Fibroblast of skin of right biceps (primary cell): ENCODE measurements at places on chromosomes 12 and 14.
A peak's percentile ranks its signal among the peaks of the same experiment; 100 is the strongest.

GRCh38 chr14:24110060-24110459 lies 4.5 kb upstream of the DCAF11 start:
- DNase-seq = no peak

DNA sequence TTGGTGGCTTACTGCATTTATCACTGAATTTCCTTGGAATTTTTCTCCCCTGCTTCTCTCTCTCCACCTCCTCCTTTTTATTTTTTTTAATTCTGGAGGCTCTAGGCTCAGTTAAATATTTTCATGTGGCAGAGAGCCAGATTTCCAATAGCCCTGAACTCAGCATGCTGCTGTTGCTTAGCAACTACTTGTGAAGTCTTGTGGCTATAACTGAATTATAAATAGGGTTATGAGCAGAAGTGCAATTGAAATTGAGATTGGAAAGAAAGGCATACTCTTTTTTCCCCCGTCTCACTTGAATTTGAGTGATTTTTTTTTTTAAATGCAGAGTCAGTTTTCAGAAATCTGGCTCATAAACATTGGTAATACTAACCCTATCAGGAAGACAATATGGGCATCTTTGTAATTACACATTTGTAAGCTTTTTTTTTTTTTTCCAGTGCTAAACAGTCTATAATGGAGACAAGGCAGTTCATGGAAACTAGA lies 38.3 kb downstream of the ATF7IP start:
- DNase-seq = peak; percentile 88

DNA sequence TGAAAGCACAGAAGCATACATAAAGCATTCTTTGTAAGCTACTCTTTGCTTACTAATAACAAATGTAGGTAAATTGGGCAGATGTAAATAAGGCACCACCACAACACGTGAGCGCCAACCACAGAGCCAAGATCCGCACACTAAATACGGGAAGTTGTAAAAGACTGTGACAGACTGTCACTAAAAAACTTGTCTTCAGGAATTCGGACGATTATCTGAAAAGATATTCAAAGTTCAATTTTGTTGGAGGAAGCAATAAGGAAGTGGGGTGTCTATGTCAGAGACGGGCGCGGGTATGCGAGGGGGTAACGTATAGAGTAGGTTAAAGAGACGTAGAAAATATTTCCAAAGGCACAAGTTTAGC lies 1.5 kb upstream of the HSP90B1 start:
- no peak for DNase-seq

- DNase-seq = no peak
Observed at GRCh38 chr12:24191117-24191516, 241.6 kb upstream of the SOX5 start.

GRCh38 chr14:59919570-59920377 lies at the start of gene LRRC9:
Gene LRRC9 (plus strand): TSS chr14:59920144.
- DNase-seq = no peak
